ENCODE measurements at places on chromosomes 6 and 20.

GRCh38 chr20:62656919-62657588 lies 14.8 kb downstream of the SLCO4A1 start:
- no peak for DNase-seq

GRCh38 chr6:139265512-139266190 lies 26.1 kb downstream of the TXLNB start:
- DNase-seq, result no peak

DNA sequence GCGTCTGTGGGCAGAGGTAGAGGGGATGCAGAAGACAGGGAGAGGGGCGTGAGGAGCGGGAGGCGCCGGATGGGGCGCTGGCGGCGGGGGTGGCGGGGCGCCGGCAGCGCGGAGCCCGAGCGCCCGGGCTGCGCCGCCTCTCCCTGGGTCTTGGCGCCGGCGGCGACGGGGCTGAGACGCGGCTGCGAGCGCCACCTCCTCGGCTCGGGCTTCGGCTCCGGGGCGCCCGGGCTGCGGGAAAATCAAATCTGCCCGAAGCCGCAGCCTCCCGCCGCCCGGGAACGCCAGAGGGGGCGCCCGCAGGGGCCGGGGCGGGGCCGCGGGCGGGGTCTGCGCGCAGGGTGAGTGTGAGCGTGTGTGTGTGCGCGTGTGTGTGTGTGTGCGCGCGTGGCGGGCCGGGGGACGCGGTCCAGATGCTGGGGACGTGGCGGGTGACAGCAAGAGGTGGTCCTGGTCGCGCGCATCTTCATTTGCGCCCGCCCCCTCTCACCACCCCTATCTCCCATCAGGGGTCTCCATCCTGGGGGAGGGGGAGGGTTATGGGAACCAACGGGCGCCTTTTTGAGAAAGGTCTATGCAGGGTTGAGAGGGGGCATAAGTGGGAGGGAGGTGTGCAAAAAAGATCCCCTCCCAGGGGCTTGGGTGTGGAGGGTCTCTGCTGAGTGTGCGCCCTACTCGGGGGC lies 646 bp upstream of the CPNE5 start:
- no peak for DNase-seq

DNA sequence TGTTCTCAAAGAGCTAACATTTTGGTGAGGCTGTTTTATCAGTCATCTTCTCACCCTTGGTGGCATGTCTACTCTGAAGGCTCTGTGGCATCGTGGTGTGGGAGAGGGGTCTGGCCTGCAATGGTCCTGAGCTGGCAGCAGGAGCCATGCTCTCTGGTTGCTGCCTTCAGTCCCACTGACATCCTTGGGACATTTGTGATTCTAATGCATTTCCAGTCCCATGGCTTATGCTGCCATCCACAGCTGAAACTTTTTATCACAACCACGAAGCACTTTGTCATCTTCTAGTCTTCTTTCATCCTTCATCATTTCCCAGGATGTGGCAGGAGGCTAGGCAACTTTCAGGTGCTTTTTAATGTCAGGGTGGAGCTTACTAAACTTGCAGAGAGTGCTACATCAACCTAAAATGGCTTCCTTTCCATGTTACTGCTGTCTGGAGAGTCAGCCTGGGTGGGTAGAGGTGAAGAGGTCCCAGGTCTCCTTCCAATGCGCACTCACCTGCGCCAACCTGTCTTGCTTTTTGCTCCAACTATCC lies 77.1 kb downstream of the GPR63 start:
- no peak for DNase-seq

- DNase-seq, result no peak
Measured at GRCh38 chr6:134880487-134881190, 69.3 kb downstream of the ALDH8A1 start.

- no peak for DNase-seq
Measured at GRCh38 chr6:16633465-16633864, 127.8 kb downstream of the ATXN1 start.

- no peak for DNase-seq
Measured at GRCh38 chr20:43662943-43663655, 3.8 kb upstream of the MYBL2 start.

GRCh38 chr6:146595972-146596731 lies 2.6 kb upstream of the ADGB start:
- DNase-seq, result no peak

- no peak for DNase-seq
Measured at GRCh38 chr6:97025088-97025487, 100.6 kb downstream of the KLHL32 start.

DNA sequence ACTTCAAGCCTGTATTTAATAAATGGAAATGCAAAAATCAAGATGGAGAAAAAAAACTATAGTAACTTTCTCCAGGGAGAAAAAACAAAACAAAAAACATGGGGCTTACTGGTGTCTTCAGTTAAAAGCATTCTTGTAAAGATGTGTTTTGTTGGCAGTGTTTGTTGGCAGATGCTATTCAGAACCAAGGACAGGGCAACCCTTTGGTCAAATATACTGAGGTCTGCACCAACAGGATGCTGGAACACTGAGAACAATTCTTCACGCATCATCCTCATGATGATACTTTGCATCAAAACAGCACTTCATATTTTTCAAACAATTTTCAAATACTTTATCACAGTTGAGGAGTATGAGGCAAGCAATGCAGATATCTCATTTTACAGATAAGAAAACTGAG lies 63.7 kb upstream of the CBLN4 start:
- DNase-seq, result no peak

DNA sequence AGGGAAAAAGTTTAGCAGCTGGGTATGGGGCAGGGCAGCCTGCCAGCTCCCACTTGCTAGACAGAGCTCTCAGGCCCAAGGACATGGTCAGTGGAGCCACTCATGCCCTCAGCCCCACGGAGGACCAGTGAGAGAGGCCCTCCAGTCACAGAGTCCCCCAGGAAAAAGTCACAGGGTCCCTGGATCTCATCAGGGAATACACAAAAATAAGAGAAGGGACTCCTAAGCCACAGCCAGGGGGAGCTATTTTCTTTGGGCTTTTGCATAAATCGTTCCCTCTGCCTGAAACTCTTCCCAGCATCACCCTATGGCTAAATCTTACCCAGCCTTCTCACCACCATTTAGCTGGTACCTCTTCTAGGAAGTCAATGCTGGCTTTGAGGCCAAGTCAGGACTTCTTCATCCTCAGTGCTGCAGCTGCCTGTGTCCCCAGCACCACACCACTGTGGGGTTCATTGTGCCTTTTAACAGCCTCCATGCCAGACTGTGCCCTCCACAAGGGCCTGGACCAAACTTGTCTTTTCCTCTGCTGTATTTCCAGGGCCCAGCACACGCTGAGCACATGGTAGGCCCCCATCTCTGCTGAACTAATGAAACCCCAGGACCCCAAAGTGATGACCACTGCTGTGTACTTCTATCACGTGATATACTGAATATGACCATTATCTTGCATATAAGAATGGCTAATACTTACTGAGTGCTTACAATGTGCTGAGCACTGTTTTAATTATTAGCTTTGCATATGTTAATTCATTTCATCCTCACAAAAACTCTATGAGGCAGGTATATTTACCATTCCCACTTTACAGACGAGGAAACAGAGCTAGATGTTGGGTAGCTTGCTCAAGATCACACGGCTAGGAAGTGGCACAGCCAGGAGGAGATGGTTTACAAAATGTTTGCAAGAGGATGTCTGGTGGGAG lies 2.0 kb downstream of the ZNF335 start:
- no peak for DNase-seq

GRCh38 chr6:20213271-20213798 lies 1.1 kb upstream of the MBOAT1 start:
- no peak for DNase-seq

DNA sequence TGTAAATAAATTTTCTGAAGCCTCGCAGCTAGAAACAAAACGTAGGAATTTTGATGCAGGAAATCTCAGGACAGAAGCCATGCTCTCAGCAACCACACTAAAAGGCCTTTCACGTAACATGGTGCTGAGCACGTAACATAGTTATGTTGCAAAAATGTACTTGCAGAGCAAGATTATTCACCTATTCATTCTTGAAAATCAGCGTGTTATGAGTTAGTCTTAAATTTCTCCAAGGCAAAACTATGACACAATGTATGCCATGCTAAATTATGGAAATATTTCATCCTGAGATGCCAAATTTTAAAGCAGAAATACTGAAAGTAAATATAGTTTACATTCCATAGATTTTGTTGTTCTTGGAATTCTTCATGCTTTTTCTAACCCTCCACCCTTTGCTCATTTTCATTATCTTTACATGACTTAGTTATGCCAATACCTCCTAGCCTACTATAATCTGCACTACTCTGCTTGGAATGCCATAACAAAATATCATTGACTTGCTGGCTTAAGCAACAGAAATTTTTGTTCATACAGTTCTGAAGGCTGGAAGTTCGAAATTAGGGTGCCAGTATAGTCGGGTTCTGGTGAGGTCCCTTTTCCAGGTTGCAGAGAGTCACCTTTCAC lies 179.8 kb upstream of the BMP5 start:
- DNase-seq, result no peak

Data from thoracic aorta (tissue), 2 donors.